ENCODE measurements at places on chromosomes 16 and 17. TPM values are rescaled to one million over a fixed set of nuclear protein-coding genes. Genes with fewer than 3 reads are reported as not detected.

DNA sequence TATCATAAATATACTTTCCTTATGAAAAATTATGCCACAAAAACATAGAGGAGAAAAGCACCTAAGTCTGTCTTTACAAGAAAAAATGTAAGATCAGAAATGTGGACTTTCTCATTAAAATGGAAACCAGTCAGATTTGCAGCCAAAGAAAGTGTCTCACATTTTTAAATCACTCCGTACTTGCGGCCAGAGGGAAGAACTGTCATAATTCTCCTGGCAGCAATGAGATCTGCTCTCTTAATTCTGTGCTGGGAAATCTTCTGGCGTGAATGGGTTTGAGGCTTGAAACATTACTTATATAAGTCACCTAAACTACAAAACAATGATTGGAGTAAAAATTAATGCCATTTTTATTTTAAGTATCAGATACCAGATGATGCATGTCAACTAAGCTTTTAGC, 10.7 kb downstream of the C16orf95 start:
- no peak for DNase-seq

DNA sequence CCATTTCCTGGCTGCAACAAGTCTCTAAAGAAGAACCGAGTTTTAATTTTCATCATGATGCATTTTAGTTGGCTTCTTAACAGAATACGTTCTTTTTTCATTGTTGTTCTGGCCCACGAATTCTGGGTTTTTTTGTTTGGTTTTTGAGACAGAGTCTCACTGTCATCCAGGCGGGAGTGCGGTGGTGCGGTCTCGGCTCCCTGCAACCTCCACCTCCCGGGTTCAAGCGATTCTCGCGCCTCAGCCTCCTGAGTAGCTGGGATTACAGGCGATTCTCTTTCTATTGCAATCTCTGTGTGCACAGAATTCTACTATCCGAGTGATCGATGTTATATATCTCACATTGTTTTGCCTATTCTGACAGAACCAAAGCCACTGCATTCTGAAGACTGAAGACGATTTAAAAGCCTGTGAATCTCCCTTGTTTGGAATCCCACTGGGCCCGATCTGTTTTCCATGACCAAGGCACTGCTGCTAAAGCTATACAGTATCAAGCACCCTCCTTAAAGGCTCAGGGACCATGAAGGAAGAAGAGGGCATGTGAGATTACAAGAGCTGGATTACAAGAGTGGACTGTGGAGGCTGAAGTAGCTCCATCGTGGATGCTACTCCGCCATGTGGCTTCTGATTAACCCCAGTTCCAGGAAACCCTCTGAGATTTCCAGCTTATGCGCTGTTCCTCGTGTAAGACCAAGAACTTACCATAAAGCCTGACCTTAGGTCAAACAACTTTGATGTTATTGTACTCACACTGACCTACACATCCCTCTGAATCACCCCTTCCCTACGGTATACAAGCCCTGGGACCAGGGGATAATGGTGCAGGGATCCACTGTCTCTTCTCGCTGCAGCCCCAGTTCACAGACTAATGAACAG, 44.3 kb downstream of the ADCY9 start:
- DNase-seq = no peak

GRCh38 chr17:4558347-4558971, 1.9 kb downstream of the GGT6 start:
- DNase-seq = no peak

DNA sequence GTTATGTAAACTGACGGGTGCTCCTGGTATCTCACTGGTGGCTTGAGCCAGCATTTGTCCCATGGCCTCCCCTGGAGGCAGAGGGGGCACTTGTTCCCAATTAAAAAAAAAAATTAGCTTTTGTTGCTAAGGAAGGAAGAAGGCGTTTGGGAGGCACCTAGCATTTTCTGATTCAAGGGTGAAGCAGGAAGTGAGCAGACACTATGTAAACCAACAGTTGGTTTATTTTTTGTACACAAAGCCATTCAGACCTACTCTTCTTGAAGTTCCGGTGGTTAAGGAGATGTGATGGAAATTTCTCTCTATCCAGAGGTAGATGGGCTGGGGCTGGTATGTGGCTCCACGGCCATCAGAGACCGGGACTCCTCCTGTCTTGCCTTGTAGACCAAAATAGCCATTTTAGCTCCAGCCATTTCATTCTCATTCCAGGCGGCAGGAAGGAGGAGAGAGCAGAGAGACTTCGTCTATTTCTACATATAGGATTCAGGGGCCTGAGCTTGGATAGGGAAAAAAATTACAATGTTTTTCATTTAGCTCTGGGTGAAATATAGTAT, 103.0 kb downstream of the SNX29 start:
- no peak for DNase-seq

GRCh38 chr17:9432934-9433421, 142.6 kb downstream of the STX8 start:
- no peak for DNase-seq

DNA sequence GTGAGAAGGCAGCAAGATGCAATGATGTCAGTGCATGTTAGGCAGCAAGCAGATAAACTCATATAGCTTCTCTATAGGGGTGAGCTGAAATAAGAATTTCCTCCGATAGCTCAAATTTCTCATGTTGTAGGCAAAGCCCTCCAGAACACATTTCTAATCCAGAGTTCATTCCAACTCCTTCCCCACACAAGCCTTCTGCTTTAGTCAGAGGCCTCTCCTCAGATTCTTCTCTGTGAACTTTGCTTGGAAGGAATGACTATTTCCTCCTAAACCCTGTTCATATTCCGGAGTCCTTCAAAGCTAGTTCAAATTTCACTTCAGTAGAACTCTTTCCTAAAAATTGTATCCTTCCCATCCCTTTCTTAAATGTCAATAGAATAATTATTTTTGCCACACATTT, 144.8 kb downstream of the KCNJ2 start:
- DNase-seq = no peak

DNA sequence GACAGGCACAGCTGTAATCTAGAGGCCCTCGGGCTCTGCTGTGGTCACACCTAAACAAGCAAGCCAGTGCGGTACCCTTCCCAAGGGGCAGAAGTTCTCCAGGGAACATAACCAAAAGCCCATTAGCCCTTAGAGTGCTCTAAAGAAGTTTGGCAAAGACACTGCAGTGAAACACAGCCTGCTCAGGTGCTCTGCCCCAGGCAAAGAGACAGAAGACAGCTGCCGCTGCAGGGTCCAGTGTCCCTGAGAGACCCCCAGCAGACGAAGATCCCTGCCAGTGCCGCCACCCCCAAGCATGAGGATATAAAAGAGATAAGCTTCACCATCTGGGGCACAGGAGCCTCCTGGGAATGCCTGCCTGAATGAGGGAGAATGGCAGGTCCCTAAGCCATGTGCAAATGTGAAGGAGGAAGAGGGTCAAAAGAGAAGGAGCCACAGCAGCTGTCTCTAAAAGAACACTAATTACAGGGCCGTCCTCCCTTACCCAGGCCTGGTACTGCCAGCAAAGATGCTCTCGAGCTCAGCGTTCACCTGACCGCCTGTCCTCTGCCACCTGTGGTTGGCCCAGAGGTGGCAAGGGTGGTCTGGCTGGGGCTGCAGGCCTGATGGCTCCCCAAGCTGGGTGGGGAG, 29.7 kb downstream of the CUEDC1 start:
- no peak for DNase-seq

DNA sequence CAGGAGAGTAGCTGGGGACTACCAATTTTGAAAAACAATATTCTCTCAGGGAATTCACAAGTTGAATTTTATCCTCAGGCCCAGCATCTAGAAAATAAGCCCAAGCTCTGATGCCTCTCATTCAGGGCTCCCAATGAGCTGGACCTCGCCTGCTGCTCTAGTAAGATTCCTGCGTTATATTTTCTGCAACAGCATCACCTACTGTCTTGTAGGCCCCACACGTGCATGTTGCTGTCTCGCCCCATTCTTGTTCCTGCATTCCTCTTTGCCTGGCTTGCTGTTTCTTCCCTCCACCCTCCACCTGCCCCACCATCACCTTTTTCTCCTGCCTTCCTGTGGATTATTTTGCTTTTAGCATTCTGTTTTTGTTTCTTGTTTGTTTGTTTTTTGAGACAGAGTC, 8.3 kb upstream of the ST6GALNAC2 start:
- no peak for DNase-seq

- DNase-seq = no peak
Observed at GRCh38 chr16:49854796-49855203, 1.1 kb downstream of the ZNF423 start.

GRCh38 chr16:54783980-54784379, 146.7 kb upstream of the IRX5 start:
- no peak for DNase-seq

DNA sequence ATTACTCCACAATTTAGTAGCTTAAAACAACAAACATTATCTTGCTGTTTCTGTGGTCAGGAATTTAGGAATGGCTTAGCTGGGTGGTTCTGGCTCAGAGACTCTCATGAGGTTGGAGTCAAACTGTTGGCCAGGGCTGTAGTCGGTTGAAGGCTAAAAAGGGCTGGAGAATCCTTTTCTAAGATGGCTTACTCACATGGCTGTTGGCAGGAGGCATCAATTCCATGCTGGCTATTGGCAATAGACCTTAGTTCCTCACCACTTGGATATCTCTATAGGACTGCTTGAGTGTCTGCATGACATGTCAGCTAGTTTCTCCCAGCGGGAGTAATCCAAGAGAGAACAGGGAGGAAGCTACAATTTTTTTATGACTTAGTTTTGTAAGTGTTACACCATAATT, 6.6 kb upstream of the EFCAB13 start:
- no peak for DNase-seq

DNA sequence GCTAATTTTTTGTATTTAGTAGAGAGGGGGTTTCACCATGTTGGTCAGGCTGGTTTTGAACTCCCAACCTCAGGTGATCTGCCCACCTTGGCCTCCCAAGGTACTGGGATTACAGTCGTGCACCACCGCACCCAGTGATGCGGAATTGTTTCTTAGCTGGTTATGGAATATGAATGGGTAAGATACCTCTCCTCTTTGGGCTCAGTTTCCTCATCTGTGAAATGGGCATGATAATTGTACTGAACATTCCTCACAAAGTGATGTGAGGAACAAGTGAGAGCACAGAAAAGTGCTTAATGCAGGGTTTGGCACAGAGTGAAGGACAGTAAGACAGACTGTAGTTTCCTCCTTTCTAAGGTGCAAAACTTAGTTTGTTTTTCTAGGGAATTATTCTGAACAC, 31.0 kb upstream of the NFAT5 start:
- no peak for DNase-seq

DNA sequence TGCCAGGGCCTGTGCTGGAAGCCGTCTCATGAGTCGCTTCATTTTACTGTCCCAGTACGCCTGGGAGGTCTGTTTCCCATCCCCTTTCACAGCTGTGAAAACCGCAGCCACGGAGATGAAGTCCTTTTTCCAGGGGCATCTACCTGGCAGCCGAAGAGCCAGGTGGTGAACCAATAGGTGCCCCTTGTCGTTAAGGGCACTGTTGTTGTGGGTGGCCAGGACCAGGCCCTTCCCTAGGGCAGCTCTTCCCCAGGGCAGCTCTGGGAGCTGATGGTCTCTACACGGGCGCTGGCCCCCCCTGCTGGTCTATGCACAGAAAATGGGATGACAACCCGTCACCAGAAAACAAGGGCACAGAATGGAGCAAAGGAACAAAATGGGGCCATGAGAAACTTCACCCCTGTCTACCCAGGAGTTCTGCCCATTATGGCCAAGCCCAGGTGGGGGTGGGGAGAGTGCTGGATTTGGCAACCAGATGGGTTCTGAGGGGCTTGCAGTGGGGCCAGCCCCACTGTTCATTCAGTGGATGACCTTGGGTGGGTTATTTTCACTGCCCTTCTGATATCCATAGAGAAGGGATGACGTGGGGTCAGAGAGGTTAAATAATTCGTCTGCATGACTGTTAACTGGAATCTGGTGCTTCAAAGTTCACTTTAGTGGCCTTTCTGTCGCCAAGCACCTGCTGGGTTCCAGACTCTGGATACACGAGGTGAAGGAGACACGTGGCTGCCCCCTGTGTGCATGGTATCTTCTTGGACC, 11.5 kb downstream of the RMI2 start:
- peak; percentile 73 for DNase-seq

- no peak for DNase-seq
Observed at GRCh38 chr17:63440770-63441335, 5.3 kb downstream of the CYB561 start.

GRCh38 chr16:66948134-66948836, 12.8 kb upstream of the CES3 start:
- DNase-seq = no peak

GRCh38 chr17:77441940-77442339, 301.2 kb downstream of the SEC14L1 start:
- no peak for DNase-seq

GRCh38 chr16:48811478-48811877, 201.5 kb upstream of the N4BP1 start:
- DNase-seq = no peak

DNA sequence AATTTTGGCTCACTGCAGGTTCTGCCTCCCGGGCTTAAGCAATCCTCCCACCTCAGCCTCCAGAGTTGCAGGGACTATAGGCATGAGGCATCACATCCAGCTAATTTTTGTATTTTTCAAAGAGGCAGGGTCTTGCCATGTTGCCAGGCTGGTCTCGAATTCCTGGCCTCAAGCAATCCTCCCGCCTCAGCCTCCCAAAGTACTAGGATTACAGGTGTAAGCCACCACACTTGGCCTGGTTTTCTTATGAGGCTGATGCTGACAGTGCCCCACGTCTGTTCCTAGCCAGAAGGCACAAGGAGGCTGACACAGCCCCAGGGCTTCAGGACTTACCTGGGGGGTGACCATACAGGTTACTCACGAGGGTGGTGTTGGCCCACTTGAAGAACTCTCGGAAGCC, 33.9 kb upstream of the GCSH start:
- DNase-seq = no peak

DNA sequence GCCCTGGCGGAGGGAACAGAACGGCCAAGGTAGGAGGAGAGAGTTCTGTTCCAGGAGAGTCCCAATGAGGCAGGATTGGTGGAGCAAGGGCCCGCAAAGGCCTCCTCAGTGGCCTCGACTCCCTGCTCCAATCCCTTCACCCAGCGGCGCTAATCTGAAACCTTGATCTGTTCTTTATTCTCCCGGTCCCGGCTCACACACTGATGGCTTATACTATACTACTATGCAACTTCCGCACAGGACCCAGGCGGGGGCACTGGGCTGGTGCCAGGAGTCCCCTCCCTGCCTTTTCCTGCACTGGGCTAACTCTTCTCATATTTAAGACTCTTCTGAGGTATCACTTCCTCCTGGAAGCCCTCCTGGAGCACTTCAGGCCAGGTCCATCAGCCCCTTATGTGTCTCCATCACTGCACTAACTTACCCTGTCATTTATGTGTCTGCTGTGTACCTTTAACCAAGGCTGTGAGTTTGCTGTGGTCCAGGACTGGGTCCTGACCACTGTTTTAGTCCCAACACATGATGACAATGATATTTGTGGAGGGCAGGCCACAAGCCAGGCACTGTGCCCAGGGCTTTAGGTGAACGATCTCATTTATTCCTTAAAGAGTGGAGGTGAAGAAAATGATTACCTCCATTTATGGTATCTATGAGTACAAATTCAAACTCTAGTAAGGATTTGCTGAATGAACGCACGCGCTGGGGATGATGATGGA, 6.8 kb downstream of the CCDC102A start:
- DNase-seq = no peak

GRCh38 chr17:34885076-34885475, 76.2 kb downstream of the CCT6B start:
- DNase-seq = no peak

- DNase-seq = no peak
Observed at GRCh38 chr16:88923450-88923849, 53.6 kb downstream of the CBFA2T3 start.

The SCGB1C2 gene
- not detected for total RNA-seq

The CD300LF gene
- total RNA-seq = not detected

The CRYBA1 gene
- not detected for total RNA-seq

The TMC6 gene
- total RNA-seq = 70.2 TPM

The MYH8 gene
- total RNA-seq = not detected

The RAB37 gene
- total RNA-seq = 0.37 TPM

The TPSD1 gene
- total RNA-seq = not detected

The TNFSF13 gene
- 0.88 TPM for total RNA-seq

The ACSM5 gene
- total RNA-seq = 2.0 TPM

The TSNAXIP1 gene
- total RNA-seq = 0.47 TPM

The LGALS9B gene
- total RNA-seq = not detected

Measured in dermis blood vessel endothelial cell (primary cell).